ENCODE measurements at places on chromosomes 16 and 17.

DNA sequence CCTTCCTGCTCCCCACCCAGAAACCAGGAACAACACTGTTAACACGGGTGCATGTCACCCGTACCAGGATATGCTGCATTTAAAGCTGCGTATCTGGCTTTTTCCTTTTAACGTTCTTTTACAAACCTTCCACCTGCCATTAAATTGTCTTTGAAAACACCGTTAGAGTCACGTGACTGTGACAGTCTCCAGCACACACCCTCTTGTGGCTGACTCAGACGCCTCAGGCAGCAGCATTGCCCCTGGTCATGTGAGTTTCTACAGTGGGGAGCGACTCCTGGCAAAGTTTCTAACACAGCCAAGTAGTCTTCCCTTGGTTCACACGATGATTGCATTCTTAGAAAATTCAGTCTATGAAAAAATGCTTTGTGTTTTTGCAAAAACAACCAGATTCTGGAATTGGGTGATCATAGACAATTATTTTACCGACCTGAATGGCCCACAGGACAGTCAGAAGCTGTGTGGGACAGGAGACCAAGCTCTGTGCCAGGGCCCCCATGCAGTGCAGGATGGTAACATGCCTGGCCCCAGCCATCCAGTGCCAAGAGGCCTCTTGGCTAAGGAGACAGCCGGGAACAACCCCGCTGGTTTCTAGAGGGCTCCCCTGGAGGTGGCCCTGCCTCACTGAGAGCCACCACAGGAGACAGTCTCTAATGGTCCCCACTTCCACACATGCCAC is 199.1 kb downstream of the KATNIP start:
- DNase-seq = peak; percentile 81

- DNase-seq = no peak
These were observed 13.9 kb downstream of the ITGAM start for GRCh38 chr16:31273676-31274075.

- DNase-seq = no peak
These were observed 10.2 kb downstream of the SLC6A2 start for GRCh38 chr16:55666012-55666411.

DNA sequence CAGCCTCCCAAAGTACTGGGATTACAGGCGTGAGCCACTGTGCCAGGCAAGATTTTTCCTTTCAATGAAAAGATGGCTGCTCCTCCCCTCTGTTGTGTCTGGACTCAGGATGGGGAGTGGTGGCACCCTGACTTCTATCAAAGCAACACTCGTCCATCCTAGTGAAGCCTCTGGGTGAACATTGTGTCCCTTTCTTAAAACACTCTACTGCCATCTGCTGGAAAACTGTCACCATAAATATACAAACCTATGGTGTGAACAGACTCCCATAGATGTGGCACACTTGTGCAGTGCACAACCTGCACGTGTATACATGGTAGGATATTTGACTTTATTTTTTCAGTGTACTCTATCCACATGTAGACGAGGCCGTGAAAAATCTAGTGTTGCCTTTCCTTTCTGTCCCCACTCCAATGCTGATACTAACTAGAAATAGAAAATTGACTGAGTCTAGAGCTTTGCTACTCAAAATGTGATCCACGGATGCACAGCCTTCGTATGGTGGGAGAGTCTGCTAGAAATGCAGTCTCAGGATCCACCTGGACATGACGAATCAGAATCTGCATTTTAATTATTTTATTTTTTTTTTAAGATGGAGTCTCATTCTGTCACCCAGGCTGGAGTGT is 55.9 kb upstream of the PLCG2 start:
- DNase-seq = peak; percentile 82

DNA sequence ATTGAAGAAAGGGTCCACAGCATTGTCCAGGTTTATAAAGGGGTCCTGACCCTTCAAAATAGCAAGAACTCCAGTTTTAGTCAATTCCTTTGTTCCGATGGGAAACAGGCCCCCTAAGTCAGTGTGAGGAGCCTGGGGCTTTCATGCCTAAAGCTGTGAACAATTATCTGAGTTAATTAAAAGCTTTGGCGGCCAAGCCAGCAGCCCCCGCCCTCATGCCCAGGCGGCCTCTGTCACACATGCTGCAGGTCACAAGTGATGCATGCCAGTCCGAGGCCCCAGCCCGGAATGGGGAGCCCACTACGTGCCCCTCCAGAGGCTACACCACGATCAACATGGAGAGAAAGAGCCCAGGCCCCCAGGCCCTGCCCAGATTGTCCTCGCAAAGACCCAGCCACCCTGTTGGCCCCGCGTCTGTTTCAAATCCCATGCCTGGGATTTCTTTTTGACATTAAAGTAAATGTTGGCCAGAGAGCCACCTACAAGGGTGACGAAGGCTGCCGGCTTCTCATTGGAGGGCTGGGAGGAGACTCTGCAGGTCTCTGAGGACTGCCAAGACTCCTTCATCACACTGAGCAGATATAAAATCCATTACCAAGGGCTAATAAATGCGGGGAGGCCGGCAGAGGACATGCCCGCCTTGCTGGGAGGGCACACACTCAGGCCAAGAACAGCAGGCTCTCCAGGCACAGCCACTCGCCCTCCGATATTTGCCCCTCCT is 14.5 kb upstream of the PITPNM3 start:
- no peak for DNase-seq

GRCh38 chr17:9162275-9162985 is 141.1 kb downstream of the NTN1 start:
- DNase-seq = no peak

- DNase-seq = no peak
These were observed 208.4 kb upstream of the IRX5 start for GRCh38 chr16:54722210-54722676.

Measured in Jurkat, Clone E6-1 (cell line).